Activated CD4-positive, alpha-beta T cell treated with anti-CD3 and anti-CD28 coated beads, Interleukin-2, Interleukin-6, amounts not matched to agents 100 ng/mL and 50 ng/mL, durations not matched to agents 16 hours and 8 hours (primary cell): ENCODE measurements at places on chromosomes 7 and 10.
A peak's percentile ranks its signal among the peaks of the same experiment; 100 is the strongest.

GRCh38 chr7:22867003-22867402, 44.4 kb upstream of the TOMM7 start:
- DNase-seq = no peak

DNA sequence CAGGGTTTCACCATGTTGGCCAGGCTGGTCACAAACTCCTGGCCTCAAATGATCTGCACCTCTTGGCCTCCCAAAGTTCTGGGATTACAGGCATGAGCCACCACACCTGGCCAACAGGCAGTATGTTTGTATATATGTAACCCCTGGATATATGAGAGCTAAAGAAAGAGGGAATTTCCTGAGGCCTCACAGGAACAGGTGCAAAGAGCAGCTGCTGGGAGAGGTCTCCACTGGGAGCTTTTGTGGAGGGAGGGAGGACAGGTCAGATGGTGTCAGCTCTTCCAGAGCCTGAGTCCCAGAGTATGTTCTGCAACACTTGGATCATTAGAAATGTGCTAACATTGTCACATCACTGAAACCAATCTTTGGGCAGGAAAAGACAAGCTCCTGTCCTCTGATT, 110.1 kb upstream of the KIF5B start:
- DNase-seq = no peak

- no peak for DNase-seq
Measured at GRCh38 chr10:79209831-79210230, 137.4 kb upstream of the PPIF start.

- DNase-seq = no peak
Measured at GRCh38 chr7:80634505-80634904, 3.9 kb upstream of the CD36 start.

DNA sequence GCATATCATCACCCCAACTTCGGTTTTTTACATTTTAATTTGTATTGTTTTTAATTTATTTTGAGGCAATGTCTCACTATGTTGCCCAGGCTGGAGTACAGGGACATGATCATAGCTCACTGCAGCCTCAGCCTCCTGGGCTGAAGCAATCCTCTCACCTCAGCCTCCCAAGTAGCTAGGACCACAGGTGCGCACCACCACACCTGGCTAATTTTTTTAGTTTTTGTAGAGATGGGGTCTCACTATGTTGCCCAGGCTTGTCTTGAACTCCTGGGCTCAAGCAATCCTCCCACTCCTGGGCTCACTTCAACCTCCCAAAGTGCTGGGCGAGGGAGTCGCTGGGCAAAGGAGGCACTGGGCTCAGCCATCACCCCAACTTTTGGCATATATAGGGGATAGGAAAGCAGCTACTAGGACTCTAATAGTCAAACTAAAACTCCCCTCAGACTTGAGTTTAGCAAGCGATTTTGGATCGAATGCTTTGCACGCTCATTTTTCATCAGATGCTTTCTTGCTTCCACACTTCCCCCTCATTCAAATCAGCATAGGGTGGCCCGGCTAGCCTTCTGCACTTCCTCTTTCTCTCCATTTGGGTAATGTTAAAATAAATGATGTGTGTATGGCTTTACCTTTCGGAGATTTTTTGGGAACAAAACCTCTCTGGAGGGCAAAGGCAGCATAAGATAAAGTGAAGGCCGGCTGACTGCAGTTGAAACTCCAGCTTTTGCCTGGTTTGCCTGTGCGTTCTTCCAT, 20.8 kb upstream of the NMT2 start:
- no peak for DNase-seq

DNA sequence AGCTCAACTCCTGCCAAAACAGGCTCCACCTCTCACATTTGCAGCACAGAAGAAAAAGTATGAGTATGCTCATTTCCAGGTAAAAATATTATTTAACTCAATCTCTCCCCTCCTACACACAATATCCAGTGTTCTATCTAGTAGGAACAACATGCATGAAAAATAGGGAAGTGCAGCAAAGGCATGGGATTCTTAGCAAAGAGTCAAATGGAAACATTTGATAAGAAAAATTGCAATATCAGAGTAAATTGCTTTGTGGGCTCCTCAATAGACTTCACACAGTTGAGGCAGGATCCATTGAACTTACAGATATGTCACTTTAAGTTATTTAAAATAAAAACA, 150.9 kb downstream of the ANK3 start:
- DNase-seq = no peak

GRCh38 chr7:133535308-133535707, 282.4 kb downstream of the EXOC4 start:
- DNase-seq = no peak

DNA sequence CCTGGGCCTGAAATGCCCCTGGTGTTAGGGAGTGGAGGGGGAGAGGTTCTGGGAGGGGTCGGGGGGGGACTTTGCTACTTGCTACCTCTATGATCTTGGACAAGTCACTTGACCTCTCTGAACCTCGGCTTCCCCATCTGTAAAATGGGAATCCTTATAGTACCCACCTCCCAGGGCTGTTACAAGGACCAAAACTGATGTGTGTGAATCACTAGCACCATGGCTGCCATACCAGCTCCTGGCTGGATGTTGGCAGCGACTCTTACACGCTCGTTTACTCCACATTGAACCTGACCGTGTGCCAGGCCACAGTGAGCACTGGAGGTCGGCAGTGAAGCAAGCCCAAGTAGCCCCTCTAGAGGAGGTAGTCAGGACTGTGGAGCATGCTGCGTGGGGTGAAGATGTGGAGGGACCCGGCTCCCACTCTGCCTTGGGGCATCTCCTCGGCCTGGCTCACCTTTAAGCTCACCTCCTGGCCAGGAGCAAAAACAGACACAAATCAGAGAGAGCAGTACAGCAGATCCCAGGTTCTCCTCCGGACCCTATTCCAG, 28.9 kb downstream of the PPIF start:
- no peak for DNase-seq

DNA sequence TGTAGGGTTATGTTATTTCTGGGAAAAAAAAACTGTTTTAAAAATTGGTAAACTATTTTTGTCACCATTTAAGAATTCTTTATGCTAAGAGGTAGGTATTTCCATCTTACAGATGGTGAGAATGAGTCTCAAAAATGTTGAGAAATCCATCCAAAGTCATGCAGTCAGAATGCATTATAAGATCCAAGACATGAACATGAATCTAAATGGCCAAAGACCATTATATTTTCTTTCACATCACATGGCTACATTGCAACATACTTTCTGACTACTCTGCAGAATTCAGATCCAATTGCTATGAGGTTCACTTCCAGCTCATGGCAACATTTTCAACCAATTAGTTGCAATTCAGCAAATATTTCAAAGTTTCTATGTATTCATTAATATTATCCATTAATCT, 181.2 kb downstream of the TWIST1 start:
- no peak for DNase-seq

DNA sequence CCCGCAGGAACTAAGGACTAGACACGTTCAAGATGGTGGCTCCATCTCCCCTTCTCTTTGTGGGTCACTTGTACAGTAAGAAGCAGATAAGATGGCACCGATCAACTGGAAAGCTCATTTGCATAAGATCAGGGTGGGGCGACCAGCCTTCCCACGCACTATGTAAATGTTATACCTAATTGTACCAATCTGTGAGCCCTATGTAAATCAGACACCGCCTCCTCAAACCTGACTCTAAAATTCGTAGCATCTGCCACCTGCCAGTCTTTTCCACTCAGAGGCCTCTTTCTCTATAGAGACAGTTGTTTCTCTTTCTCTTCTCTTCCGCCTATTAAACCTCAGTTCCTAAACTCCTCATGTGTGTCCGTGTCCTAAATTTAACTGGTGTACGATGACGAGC, 324.5 kb downstream of the PHF14 start:
- DNase-seq = no peak

DNA sequence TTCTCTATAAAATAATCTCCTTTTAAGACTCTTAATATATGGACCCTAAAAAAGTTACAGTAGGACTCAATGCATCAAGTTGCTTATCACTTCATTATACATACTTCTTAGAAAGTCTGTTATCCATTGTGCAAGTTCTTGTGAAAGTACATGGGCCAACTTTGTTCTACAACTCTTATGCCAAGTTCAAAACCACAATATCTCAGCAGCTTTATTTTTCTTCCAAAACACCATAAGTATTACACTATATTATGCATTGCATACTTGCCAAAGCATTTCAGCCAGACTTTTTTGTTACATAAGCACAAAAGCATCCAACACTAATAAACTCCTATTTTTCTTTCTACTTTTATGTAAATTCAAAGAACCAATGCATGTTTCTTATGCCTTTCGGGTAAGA, 94.4 kb downstream of the AHR start:
- DNase-seq = no peak

DNA sequence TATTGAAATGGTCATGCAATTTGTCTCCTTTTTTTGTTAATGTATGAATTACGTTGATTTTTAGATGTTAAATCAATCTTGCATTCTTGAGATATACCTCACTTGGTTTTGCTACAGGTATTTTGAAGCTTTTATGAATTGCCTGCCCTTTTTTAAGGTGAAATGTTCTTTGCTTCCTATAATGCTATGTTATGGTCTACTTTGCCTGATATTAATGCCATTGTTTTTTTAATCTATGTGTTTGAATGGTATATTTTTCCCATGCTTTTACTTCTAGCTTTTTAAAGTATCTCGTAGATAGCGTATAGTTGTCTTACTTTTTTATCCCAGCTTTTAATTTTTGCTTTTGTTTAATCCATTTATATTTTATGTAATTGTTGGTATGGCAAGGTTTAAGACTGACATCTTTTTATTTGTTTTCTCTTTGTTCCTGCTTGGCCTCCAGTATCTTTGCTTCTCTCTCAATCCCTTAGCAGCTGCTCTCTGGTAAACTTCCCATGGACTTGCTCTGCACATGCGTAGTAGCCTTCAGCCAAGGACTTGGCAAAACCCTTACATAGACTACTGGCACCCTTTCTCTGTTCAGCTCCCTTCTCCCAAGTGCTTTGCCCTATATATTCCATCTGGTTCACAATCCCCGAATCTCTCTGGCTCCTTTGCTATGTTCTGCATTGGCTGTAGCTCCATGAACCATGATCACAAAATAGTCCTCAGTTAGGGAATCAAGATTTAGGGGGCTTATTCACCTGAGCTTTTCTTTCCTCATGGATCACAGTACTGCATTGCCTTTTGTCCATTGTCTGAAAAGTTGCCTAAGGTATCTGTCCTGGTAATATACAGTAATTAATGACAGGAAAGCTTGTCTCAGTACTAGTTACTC, 8.4 kb downstream of the TRIM24 start:
- DNase-seq = no peak

DNA sequence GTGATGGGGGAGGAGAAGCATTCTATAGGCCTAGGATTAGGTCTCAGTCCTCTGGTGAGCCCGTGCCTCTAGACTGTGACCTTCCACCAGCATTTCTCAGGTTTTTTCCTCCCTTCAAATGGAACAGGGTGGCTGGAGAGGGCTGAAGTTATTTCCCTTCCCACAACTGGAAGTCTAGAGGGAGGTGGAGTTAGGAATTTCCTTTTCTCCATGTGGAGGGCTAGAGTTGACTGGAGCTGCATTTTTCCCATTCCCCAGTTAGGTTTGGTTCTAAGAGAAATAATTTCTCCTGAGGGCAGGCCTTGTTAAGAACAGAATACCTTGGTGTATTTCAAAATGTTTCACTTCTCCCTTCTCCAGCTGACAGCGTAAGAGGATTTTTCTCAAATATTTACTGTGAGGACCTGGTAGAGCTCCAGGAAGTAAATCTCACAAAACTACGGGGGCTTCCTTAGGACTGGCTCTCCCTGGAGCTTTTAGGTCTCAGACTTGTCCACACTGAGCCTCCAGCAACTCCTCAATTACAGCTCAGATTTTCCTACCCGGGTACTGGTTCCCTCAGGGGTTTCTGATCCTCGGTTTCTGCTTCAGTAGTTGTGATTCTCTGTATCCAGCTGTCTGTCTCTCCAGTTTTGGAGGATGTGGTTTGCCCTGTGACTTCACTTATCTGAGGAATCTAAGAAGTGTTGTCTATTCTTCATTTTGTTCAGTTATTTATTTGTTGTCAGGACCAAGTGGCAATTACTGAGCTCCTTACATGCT, 6.0 kb upstream of the REEP3 start:
- peak; percentile 44 for DNase-seq

DNA sequence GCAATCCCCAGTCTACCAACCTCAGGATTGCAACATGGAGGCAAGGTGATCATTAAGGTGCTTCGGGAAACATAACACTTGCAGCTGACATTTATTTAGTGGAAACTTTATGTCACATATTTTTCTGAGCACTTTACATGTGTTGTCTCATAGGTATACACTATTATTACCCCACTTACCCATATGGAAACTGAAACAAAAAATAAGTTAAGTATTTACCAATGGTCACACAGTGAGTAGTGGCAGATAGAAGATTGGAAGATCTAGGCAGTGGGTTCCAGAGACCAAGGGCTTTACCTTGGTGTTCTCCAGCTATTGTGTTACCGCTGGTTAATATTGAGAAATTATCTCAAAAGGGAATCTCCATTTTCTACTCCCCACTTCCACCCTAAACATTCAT, 1279.1 kb upstream of the SORCS1 start:
- DNase-seq = no peak

GRCh38 chr10:131775833-131776232, 125.0 kb upstream of the PPP2R2D start:
- DNase-seq = no peak

- DNase-seq = no peak
Measured at GRCh38 chr7:100682228-100682741, 8.7 kb downstream of the GNB2 start.

DNA sequence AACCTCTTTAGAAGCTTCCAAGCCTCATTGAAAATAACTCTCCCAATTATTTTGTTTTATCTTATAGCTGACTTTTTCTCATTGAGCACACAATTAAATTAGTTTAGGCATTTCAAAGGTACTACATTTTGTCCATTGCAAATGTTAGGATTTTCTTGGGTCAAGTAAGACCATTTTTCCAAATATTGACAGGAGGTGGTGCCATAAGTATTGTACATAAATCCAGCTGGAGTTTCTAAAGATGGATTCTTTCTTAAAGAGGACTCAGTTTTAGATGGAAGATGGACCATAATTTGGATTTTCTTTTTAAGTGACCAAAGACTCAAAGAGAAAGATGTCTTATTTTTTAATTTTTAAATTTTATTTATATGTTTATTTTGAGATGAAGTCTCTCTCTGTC, 12.3 kb upstream of the OPN4 start:
- DNase-seq = no peak

DNA sequence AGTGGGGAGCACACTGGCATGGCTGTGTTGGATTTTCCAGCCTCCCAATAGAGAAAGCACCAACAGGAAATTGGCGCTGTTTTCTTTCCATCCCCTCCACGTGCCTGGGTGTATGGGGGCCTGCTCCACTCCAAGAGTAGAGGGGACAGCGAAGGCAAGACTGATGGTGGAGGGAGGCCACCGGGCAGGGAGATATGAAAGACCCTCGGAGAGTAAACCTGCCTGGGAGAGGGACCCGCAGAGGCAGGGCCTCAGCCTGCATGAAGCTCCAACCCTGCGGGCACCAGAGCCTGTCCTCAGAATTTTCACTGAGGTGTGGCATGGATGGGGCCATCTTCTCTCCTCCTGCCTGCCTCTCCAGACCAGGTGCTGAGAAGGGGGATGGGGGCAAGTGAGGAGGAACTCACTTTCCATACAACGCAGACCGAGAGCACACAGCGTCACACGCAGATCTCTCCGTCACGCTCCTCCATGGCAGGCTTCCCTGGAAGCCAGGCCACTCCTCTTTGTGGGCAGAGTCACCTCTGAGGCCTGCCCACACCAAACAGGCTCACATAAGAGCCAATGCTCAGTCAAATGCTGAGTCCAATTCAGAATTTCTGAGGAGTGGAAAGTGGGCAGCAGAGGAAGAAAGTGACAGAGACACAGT, 18.8 kb downstream of the ANXA11 start:
- peak; percentile 28 for DNase-seq
